ENCODE measurements at places on chromosomes 1 and 21. TPM values are rescaled to one million over a fixed set of nuclear protein-coding genes. Genes with fewer than 3 reads are reported as not detected.

DNA sequence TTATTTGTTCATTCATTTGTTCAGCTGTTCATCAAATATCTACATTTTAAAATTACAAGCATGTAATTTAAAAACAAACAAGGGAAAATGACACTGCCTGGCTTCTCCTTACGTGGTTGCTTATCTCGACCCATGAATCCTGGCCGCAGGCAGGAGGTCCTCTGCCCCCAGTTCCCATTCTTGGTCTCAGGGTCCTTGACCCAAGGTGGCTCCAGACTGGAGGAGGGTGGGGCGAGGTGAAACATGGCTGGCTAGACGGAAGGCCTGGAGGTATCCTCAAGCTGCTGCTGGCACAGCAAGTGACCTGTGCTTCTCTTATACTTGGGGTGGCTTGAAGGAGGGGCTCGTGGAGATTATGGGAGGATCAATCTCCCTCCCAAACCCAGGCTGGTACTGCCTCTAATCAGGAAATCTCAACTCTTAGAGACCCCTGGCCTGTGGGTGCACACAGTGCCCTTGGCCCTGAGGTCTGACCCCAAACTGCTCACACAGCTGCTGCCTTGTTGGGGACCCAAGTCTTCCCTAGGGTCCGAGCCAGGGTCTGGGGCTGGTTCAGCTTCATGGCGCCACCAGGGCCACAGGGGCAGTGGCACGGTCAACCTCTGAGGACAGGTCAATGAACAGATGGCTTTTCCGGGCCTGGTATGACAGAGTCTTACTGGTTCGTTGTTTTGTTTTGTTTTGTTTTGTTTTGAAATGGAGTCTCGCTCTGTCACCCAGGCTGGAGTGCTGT is 63.7 kb downstream of the SCCPDH start:
- no peak for DNase-seq

DNA sequence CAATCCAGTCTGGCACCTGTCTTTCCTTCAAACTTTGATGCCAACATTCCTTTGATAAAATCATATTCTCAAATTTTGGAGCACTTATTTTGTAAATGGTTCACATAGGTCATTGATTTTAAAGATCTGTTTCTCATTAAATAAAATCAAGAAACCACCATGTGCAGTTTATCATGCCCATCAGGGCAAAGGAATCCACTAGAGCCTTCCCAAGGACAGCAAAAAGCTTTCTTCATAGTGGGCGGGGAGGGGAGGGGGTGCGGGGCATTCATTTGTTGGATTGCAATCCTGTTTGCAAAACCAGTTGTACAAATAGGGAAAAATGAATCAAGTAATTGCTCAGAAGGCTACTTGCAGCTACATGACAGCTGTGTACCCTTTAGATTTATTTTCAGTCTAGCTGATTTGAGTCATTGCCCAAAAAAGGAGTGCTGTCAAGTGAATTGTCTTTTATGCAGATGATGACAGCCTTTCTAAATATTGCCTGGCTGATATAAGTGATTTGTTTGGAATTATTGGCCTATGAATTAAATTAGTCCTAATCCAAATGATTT is 23.0 kb downstream of the LRRC8B start:
- peak; percentile 27 for DNase-seq

DNA sequence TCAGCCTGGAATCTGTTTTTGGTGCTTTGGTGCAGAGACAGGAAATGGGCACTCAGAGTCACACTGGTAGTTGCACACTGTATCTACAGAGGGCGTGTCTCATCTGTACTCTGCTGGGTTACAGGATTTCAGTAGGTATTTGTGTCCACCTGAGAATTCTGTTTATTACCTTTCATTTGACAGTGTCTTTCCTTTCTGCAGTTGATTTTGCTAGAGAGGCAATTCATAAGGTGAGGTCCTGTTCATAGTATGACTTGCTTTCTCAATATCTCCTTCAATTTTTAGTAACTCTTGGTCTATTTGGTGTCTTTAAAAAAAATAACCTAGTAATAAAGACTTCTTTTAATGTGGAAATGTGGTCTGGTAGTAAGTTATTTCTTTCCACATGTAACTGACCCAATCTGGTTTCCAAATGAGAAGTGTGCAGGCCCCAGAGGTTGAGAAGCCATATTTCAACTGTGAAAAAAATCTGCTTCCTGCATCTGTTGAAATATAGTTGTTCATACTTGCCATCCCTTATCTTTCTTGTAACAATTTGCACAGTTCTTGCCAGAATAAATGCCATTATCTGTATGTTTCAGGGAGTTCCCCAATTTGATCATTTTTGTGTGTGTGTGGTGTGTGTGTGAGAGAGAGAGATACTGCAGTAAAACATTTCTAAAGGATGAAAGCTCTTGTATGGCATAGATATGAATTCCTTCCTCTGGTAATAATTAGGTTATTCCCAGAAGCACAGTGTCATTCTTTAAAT is 78.4 kb upstream of the DNAJC6 start:
- DNase-seq: no peak

DNA sequence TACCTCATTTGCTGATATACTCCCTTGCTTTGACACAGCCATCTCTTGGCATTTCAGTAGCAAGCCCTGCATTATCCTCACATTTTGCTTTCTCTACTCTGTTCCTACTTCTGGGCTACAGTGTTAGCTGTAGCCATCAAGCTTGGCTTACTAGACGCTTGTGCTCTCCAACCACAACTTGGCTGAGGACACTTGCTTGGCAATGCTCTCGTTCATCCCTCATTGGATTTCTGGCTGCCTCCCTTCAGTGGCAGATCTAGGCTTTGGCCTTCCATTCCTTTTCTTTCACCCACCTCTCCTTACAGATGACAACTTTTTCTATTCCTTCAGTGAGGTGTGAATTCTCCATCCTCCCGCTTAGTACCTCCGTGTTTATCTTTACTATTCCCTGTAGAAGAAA is 428.7 kb upstream of the LRRC7 start:
- DNase-seq: no peak

GRCh38 chr1:81556968-81557367 is 243.8 kb upstream of the ADGRL2 start:
- DNase-seq: no peak

KIAA1614 gene
- polyA plus RNA-seq: 3.5 TPM

DNA sequence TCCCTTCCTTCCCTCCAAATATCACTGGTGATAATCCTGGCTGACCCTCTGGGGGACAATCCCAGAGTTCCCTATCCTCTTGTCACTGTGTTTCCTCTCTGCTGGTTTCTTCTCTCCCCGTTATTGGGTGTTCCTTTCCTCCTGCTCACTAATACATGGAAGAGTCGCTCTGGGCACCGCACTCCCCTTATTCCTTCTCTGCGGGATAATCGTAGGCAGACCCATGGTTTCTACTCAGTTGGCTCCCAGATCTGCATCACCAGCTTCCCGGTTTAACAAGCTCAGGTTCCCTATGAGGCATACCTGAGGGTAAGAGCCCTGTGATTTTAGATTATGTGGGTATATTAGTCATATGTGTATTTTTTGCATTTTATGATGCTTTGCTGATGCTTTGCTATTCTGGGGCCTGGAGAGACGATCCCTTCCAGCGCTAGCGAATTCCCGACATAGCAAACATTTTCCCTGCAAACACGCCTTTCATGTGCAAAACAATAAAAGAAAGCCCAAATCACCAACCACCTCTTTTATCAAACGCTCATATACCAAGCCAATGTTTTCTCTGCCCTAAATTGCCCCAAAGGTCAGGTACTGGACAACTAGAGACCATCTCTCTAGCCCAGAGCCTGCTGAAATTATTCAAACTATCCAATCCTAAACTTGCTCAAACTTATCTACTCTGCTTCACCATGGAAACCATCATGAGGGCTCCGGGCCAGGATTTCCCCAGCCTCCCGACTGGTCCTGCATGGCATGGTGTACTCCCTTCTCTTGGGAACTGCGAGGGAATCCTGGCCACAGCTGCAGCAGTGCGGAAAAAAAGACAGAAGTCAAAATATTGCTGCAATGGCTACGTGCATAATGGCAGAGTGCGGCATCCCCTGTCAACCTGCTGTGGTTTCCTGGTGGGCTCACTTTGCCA is 84.2 kb downstream of the PCP4 start:
- no peak for DNase-seq

DNA sequence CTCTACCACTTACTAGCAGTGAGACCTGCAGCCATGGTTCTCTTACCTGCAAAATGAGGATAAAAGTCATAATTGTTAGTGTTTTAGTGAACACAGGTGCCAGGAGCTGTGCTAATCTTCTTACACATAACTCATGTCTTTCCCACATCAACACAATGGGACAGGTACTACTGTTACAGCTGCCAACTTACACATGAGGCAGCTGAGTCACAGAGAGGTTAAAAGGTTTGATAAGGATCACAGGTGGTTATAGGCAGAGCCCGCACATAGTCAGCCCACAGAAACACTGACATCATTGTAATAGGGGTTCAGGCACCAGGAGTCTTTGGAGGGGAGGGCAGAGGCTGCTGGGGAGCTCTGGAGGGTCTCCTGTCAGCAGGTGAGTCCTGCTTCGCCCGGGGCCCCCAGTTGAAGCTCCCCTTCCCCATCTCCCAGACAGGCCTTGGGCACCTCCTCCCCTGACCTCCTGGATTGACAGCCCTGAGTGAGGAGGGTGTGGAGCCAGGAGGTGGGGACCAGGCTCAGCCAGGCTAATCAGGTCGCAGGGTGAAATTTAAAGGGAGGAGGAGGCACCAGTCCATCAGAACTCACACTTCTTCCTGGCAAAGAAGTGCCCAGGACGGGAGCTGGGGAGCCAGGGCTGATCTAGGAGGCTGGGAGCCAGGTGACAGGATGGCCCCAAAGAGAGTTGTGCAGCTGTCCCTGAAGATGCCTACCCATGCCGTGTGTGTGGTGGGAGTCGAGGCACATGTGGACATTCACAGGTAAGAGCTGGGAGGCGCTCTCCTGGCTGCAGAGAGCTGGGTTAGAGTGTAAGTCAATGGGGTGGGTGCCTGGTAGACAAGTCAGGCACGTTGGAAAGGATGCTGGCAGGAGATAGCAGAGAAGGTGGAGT is at the start of gene PADI1:
TSS of gene PADI1 (plus strand) at position 583 of the 895 bp plus-strand sequence. CDS start at position 673, 90 bp downstream.
- no peak for DNase-seq

DNA sequence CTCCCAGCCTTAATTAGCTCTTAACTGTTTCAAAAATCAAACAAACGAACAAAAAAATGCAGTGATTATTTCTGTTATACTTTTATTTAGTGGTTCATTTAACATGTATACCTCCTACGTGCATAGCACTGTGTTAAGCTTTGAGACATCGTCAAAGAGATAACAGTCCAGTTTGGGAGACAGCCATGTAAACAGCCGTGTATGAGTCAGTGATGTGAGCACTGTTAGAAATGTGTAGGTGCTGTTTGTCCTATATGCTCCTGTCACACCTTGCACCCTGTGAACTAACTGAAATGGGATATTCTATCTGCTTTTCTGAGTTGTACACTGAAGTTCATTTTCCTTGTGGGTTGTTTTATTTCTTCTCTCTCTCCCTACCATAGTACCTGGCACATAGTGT is 109.7 kb upstream of the CACYBP start:
- DNase-seq: no peak

S100A7A gene
- polyA plus RNA-seq: not detected

DNA sequence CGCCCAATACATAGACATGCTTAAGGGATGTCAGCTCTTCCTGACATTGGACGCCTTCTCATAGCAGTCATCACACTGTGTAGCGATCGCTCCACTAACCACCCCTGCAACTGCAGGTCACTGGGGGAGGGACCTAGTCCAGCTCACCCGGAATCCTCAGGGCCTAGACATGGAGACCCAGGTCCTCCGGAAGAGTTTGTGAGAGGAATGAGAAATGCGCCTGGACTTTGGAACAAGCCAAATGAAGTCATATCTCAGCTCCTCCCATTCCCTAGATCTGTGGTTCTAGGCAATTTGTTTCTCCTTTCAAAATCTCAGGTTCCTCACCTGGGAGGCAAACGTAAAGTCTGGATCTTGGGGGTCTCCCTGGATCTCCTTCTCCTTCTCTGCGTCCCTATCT is 253.3 kb downstream of the KAZN start:
- DNase-seq: no peak

DNA sequence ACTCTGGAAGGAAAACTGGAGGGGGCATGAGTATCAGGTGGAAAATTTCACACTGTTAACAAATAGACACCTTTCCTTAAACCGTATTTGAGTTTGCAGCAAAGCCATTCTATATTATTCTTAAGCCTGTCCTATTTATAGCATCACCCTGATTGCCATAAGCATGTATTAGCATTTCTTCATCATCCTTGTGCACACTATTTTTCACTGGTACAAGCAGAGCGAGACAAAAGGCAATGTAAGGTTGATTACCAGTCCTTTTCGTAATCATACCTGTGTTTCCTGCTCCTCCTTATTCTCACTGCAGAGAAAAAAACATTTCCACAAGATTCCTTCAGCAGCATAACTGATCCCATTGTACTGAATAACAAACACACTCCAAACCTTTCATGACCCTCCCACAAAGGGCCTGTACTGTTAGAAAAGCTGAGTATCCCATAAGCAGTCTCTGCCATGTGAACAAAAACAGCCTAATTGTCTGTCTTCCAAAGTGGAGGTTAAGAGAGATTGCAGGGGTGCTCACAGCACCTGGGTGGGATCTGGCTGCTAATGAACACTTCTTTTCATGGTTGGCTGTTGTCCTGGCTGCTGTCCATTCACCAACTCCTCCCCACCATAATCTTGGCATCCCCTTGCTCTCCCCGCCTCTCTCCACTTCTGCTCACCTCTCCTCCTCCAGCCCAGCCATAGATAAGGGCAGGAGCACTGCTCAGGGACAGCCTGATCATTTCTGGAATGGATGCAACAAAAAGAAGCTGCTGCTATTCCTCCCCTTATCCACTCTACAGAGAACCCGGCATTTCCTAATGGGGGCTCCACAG is 30.4 kb downstream of the VTCN1 start:
- no peak for DNase-seq

GRCh38 chr1:228471762-228472398 is 15.3 kb upstream of the RNF187 start:
- peak; percentile 44 for DNase-seq

- no peak for DNase-seq
Observed at GRCh38 chr1:248793592-248793991, 32.1 kb downstream of the SH3BP5L start.

CHRNB2 gene
- 0.09 TPM for polyA plus RNA-seq

CACYBP gene
- 62.8 TPM for polyA plus RNA-seq

GRCh38 chr21:42921927-42922326 is 3.5 kb downstream of the ERVH48-1 start:
- DNase-seq: no peak

DNA sequence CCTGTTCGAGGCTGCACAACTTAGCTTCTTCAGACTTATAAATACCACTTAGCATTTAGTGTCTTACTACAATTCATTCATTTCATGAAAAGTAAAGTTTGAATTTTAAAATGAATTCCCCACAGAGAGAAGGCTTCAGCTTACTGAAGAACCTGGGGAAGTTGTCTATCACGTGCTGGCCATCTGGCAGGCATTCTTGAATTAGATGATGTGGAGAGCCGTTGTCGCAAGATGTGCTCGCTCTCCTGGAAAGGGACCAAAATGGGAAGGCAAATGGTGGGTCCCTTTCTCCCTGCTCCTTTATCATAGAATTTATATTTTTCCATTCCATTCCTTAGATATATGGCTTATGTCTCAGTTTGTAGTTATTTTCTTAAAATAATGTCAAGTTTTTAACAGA is 90.5 kb downstream of the CD247 start:
- no peak for DNase-seq

SPRTN gene
- 7.5 TPM for polyA plus RNA-seq

- DNase-seq: no peak
Observed at GRCh38 chr1:200366577-200367253, 43.1 kb downstream of the ZNF281 start.

- DNase-seq: no peak
Observed at GRCh38 chr21:43343992-43344886, 82.7 kb downstream of the SIK1 start.

GRCh38 chr1:241451956-241452355 is 67.6 kb downstream of the FH start:
- DNase-seq: no peak

- no peak for DNase-seq
Observed at GRCh38 chr1:93723733-93724270, 42.2 kb upstream of the BCAR3 start.
